ENCODE measurements at places on chromosomes 2 and 18. TPM values are rescaled to one million over a fixed set of nuclear protein-coding genes. Genes with fewer than 3 reads are reported as not detected.

- DNase-seq, result no peak
Observed at GRCh38 chr2:134782107-134782506, 56.3 kb upstream of the ACMSD start.

DNA sequence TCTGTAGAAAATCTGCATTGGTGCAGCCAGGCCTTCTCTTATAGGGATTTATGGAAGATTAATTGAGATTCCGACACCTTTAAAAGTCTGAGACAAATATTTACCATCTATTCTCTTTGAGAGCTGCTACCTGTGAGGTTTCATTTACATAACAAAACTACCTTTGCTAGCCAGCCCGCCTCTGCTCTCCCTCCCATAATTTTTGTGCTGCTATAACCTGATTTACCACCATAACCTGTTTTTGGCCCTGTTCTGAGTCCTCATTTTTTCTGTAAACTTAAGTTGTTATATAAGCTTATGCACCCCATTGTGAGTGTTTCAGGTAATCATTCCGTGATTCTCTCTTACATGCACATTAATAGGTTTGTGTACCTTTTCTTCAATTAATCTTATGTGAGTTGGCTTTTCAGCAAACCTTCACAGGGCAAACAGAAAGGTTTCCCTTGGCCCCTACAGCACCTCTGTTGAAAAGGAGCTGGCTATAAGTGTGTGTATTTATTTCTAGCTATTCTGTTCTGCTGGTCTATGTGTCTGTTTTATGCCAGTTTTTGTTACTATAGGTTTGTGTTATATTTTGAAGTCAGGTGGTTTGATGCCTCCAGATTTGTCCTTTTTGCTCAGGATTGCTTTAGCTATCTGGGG is 114.9 kb upstream of the XIRP2 start:
- no peak for DNase-seq

LYG2 gene
- polyA plus RNA-seq, result not detected

GRCh38 chr2:139940686-139941085 is 1160.5 kb upstream of the NXPH2 start:
- no peak for DNase-seq

- peak; percentile 77 for DNase-seq
Observed at GRCh38 chr2:241815477-241816430, 6.8 kb downstream of the NEU4 start.

FZD7 gene
- polyA plus RNA-seq, result 4.8 TPM

OTOS gene
- polyA plus RNA-seq, result not detected

DNA sequence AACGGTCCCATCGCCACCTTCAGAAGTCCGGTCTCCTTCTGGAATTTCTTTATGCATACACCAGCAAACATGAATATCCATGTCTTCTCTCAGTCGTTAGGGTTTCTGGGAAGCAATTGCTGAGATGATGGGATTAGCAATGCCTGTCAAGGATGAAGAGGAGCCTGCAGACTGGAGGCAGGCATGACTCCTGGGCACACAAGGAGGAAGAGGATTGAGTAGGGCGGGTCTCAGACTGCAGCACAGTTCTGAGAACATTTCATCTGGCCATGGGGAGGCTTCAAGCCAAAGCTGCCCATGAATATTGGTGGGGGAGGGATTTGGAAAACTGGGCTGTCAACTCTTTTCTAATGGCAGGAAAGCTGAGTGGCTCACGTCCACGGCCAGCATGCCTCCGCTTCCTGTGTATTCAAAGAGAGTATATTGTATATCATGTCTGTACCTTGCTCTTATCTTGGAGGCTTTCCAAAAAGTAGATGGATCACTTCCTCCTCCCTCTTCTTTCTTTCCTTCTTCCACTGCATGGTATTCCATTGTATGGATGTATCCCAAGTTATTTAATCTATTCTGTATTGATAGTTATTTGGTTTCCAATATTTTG is 24.5 kb downstream of the MC2R start:
- no peak for DNase-seq

DNA sequence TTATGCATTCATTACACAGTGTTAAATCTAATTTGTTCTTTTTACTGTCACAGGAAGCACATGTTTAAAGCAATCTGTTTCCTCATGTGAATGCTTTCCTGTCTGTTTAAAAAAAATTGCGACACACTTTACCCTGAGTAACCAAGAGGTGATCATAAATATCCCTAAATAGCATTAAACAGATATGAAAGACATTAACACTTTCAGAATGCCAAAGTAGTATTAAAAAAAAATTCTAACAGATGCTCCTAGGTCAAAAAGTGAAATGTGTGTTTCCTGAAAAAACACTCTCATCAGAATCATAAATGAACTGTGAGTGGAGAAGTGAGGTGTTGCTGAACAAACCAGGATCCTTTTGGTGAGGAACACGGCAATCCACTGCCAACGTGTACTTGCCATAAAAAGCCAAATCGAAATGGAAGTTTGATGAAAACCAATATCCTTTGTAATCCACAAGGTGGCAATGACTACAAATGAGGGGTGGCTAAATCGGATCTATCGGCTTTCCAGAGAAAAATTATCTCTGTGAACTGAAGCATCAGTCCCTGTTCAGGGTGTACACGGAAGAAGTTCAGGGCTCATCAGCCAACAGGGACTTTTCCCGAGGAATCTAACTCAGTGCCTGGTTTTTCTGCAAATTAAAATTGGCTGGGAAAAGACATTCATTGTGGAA is 248.9 kb downstream of the TCF4 start:
- no peak for DNase-seq

DNA sequence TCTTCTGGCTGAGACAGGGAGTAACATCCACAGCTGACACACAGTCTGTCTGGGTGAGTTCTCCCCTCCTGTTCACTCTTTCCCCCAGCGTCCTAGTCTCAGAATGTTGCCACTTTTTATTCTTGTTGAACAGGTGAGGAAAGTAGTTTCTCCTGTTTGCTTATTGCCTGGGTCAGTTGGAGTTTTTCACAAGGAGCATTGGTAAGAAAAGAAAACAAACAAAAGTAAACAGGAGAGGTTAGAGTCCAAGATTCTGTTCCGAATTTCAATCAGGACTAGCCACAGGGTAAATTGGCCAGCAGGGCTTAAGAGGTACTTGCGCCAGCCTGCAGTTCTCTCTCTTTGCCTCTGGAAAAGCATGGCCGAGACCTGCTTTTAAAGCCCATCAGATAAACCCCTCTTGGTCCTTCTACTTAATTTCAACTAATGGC is 255.0 kb upstream of the EPAS1 start:
- DNase-seq, result no peak

DNA sequence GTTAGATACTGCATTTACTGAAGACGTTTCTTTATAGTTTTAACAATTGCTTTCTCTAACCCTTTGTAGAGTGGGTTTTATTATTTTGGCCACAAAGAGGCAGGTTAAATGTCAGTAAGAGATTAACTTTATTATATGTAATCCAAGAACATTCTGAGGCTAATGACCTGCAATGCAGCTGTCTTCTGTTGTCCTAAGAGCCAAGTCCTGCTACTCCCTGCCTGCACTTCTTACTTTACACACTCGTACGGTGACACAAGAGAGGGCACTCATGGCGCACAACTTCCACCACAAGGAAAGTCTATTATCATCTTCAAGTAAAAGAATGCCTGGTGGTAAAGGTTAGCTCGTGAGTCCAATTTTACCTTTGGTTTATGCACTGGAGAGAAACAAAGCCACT is 471.0 kb upstream of the HNMT start:
- DNase-seq, result no peak

DNA sequence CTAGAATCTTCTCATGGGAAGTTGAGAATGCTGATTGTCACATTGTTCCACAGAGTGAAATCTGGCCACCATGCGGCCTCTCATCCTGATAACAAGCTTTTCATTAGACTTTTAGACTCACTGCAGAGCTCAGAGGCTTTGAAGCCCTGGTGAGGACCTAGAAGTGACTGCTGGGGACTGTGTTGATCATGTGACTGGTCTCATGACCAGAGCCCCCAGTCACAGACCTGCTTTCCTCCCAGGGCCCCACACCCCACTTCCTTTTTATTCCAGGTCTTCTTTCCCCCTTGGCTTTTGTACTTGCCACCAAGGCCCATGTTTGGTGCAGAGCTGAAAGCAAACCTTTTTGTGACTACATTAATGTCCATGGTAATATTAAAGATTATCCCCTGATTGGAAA is 45.2 kb downstream of the PRKCE start:
- DNase-seq, result no peak

- no peak for DNase-seq
Observed at GRCh38 chr2:168722592-168722991, 79.8 kb upstream of the NOSTRIN start.

DNA sequence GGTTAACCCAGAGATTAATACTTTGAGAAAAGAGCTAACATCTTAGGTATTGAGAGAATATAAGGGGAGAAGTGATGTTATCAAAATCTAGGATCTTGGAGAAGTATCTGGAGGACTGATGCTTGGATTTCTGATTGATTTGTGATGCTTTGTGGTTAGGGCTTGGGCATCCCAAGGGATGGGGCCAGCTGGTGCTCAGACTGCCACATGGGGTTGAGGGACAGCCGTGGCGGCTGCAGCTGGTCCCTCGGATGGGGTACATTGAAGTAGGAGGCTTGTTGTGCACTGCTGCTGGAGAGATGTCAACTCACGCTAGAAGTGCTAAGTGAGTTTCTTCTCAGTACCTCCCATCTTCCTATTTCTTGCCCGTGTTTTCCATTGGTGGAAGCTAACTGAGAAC is 22.4 kb downstream of the HRH4 start:
- DNase-seq, result no peak

DNA sequence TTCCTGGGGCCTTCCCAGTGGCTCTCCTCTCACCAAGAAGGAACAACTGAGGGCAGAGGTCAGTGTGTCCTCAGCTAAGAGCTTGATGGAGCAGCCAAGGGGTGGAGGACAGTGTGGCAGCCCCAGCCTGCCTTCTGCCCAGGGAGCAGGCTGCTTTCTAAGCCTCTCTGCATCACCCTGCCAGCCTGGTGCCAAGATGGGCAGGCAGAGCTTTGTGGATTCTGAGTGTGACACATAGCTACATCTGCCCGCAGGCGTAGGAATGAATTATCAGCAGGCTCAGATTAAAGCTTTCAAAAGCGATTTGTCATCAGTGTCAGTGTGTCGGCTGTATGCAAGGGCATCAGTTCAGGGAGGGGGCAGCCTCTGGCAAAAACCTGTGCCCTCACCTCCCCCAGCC is 8.7 kb downstream of the MAL start:
- DNase-seq, result no peak

- DNase-seq, result no peak
Observed at GRCh38 chr2:70477441-70477844, 76.2 kb downstream of the TGFA start.

GRCh38 chr2:190103144-190103543 is 40.6 kb upstream of the MSTN start:
- no peak for DNase-seq

DNA sequence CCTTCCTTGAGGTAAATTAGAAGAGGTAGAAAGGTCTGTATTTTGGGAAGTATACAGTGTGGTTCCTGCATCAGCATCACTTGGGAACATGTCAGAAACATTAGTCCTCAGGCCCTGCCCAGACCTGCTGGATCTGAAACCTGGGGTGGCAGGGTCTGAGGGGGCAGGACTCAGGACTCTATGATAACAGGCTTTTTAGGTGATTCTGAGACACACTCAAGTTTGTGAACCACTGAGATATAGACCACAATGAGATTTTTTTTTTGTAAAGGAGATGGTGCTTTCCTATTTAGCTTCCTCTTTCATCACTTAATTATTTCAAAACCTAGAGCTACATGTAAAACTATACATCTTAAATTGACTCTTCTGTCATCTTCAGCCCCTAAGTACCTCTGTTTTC is 262.7 kb upstream of the SPOPL start:
- DNase-seq, result no peak

GRCh38 chr2:240287496-240288086 is 147.1 kb upstream of the OTOS start:
- no peak for DNase-seq

GRCh38 chr2:60849187-60849586 is 32.2 kb upstream of the REL start:
- no peak for DNase-seq

GRCh38 chr2:237691908-237692600 is 64.7 kb downstream of the LRRFIP1 start:
- peak; percentile 98 for DNase-seq

- DNase-seq, result peak; percentile 80
Observed at GRCh38 chr2:84880645-84881521, at the start of gene TRABD2A. TSS of gene TRABD2A (minus strand) at chr2:84881084. CDS start at chr2:84881039, 45 bp downstream.

DPP4 gene
- polyA plus RNA-seq, result 0.20 TPM

- DNase-seq, result no peak
Observed at GRCh38 chr2:6883448-6884122, 6.0 kb downstream of the RSAD2 start.

GRCh38 chr2:78077633-78078032 is 555.5 kb upstream of the LRRTM4 start:
- DNase-seq, result no peak

ANO7 gene
- not detected for polyA plus RNA-seq

DNA sequence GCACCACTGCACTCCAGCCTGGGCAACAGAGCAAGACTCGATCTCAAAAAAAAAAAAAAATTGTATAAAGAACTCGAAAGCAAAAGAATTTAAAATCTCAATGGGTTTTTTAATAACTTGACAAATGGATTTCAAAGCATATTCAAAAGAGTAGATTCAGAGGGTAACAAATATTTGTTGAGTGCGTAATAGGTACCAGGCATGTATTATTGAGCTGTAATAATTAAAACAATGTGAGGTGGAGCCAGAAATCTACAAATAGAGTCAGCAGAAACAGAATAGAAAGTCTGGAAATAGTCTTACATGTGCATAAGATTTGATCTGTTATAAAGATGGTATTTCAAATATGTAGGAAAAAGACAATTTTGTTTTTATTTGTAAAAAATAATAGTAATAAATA is 19.1 kb upstream of the RAB11FIP5 start:
- no peak for DNase-seq

DNA sequence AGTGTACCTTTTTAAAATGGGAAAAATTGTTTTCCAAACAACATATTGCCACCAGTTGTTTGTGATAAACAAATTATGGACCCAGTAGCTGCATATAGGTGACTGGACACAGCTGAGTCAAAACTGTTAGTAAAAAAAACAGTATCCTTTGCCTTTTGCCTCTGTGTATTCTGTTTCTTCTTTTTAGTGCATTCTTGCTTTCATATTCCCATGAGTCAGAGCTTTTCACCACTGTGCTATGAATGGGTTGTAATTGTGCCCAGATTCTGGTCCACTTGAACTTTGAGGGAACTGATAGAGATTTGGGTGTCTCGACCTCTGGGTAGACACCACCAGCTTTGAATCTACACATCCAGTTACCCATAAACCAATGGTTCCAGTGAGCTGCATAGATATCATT is 1441.9 kb upstream of the ZEB2 start:
- DNase-seq, result no peak

C2orf66 gene
- polyA plus RNA-seq, result not detected

GTF2A1L gene
- polyA plus RNA-seq, result not detected

GRCh38 chr2:163919717-163920116 is 183.9 kb upstream of the FIGN start:
- DNase-seq, result no peak
